ENCODE measurements at places on chromosomes 5 and 9.
A peak's percentile ranks its signal among the peaks of the same experiment; 100 is the strongest.

DNA sequence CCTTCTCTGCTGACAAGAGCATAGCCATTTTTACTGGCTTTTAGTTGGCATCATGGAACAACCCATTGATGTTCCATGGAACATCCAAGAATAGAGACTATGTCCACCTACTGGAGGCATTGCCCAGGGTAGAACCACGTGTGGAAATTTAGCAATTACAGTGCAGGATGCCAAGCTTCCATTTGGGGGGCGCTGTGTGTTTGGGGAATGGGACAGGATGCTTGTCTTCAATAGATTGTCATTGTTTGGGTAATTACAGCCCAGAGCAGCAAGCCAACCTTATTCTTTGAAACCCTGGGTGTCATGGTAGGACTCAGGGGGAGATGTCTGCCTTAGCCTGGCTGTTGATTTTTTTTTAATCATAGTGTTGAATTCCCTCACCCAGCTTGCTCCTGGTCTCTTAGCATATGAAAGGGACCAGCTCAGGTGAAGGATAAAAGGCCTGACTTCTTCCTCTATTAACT is 171.1 kb downstream of the DOCK2 start:
- DNase-seq = no peak

GRCh38 chr5:151100681-151101080 is 19.8 kb upstream of the TNIP1 start:
- no peak for DNase-seq

GRCh38 chr9:71647094-71647591 is 121.2 kb downstream of the CEMIP2 start:
- DNase-seq = no peak

DNA sequence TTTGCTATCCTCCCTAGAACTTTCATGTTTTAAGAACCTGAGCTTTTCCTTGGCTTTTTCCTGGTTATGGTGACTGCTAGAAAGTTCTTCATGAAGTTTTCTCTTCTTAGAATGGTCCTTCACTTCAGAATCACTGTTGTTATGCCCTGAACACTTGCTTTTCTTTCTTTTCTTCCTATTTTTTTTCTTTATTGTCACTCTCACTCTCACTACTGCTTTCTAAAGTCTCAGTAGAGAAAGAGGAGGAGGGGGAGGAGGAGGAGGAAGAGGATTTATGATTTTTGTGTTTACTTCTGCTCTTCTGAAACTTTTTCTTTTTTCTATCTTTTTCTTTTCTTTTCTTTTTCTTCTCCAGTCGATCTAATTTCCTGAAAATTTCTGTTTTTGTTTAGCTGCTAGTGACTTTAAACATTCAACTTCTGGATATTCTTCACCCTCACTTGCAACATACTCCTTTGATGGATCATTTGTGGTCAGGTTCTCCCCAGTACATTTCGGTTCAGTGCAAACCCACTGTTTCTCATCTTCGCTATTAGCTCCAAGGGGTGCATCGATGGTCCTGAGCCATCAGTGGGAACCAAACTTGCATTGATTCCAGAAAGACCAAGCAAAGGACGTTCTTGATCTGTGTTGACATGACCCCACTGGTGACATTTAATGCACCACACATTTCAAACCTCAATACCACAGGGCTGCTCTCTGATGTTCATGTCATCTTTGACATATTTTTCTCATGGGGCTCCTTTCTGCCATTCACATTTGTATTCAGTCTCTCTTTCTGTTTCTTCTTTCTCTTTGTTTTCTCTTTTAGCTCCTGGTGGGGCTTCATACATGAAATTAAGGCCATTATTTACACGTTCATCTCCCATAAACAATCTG is 81.6 kb upstream of the HAND1 start:
- no peak for DNase-seq

GRCh38 chr9:135801070-135801469 is 99.1 kb downstream of the KCNT1 start:
- no peak for DNase-seq

DNA sequence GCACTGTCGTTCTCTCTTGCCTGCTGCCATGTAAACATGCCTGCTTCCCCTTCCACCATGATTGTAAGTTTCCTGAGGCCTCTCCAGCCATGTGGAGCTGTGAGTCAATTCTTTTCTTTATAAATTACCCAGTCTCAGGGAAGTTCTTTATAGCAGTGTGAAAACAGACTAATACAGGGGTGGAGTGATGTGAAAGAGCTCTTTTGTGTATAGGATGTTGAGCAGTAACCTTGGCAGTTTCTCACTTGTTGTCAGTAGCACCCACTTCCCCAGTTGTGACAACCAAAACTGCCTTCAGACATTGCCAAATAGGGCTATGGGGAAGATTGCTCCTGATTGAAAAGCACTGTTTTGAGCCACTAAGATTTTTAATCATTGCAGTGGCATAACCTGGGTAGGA is 552.2 kb upstream of the ZNF462 start:
- DNase-seq = no peak

DNA sequence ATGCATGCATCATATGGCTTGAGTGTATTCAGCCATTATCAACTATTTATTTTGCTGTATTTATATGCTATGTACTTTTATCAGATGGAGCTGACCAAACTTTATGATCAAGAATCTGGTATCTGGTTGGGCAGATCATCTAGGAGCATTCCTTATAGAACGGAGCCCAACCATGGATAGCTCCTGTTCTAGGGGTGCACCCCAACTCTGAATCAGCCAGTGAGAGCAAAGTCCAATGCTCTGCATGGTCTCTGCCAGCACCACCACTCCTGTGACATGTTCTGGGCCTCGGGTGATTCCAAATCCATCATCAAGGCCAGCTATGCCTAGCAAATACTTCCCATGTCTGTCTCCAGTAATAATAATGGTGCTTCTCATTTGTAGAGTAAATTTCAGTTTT is 517.5 kb downstream of the AGTPBP1 start:
- no peak for DNase-seq

- no peak for DNase-seq
Observed at GRCh38 chr5:147017191-147017590, 138.6 kb upstream of the PPP2R2B start.

DNA sequence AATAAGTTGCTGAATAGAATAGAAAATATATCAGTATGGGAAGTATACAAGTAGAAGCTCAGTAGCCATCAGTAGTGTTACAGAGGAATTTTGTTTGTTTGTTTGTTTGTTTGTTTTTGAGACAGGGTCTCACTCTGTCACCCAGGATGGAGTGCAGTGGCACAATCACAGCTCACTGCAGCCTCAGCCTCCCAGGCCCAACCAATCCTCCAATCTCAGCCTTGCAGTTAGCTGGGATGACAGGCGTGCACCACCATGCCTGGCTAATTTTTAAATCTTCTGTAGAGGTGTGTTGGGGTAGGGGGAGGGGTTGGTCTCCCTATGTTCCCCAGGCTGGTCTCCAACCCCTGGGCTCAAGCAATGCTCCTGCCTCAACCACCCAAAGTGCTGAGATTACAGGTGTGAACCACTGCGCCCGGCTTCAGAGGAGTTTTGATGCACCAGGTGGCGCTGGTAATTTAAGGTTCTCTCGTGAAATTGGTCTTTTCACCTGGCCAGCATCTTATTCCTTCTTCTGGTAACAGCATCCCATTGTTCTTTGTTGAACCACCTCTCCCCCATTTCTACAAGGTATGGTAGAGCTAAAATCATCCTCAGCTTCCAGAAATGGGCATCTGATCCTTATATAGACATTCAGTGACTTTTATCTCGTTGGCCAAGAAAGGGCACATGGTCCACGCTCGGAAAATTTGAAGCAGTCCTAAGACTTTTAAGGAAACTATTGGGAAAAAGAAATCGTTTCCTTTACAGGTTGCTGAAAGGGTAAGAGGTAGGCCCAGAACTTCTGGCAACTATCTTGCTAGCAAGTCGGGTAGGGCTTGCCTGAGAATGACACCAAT is 157.1 kb downstream of the ARRDC3 start:
- peak; percentile 38 for DNase-seq

DNA sequence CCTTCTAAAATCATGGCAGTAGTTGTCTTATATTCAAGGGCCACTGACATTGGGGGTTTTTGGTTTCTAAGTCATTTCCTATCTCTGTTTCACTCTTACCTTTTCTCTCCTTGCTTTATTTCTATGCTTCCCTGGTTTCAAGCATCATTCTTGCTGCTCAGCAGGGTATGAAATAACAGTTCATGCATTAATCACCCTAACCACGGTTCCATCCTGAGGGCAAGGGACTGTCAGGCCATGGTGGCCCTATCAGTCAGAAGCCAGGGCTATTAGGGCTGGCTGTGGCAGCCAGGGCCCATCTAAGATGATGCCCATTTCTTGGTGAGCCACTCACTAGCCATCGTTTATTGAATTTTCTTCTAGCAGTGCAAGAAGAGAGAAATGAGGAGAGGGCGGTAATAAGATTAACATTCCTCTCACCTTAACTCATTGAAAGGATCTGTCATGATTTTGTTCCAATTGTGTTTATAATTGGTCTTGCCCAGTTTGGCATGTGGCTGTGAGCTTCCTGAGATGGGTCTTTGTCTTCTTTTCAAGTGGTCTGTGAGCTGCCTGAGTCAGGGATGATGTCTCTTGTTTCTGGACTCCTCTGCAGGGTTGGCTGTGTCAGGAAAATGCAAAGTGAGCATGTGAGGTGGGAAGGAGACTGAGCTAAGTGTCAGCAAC is 45.2 kb downstream of the CYSTM1 start:
- no peak for DNase-seq

DNA sequence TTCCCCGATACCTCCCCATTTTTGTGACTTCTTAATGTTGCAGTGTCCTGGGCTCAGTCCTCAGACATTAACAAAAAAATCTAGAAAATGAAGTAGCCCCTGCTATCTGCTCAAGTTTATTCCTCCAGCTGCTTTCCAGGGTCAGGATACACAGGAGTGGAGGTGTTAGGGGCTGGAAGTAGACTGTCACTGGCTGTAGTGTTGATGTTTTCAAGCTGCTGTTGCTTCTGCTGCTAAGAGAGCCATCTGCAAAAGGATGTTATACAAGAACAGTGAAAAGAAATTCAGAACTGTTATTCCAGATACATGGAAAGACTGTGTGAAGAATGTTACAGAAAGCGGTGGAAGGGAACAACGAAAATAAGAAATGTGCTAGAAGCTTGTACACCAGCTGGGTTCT is 10.7 kb downstream of the CD14 start:
- no peak for DNase-seq

GRCh38 chr5:131595088-131596033 is 39.7 kb downstream of the RAPGEF6 start:
- no peak for DNase-seq

DNA sequence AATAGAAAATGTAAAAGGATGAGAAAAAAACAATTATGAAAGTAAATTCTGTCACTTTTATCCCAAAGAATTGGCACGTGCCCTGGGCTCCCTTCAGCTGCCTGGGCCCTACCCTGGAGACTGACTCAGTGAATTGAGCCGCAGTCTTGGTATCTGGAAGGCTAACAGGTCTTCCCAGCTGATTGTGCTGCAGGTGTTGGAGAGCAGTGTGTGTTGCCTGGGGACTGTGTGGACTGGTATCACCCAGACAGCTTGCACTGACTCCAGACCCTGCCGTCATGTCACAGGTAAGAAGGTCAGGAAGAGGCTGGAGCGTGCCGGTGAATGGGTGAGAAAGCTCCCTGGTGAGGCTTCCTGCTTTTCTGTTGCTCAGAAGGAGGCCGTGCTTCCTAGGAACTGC is 83.3 kb downstream of the AOPEP start:
- no peak for DNase-seq

DNA sequence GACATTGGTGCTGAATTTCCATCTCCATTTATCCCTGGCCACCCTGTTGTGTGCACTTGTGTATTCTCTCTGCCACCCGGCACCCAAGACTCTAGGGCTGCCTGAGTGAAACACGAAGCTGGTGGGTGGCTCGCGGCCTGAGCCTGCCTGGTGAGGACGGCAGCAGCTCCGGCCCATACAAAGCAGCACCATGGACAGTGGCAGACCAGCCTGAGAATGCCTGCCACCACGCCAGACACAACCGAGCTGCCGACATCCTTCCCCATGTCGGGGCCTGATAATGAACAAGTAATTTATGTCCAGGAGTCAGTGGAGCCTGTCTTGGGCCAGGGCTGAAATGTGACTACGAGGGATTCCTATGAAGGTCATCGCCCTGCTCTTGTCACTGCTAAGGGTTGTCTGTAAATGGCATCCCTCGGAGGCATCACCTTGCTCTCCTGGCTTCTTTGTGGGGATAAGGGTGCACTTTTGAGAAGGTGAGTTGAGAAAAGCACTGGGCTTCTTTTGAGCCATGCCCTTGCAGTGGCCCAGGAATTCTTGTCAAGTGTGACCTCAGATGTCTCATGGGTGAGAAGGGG is 175.7 kb downstream of the MELK start:
- DNase-seq = no peak

GRCh38 chr5:2783223-2783622 is 31.7 kb upstream of the IRX2 start:
- no peak for DNase-seq

- DNase-seq = no peak
Observed at GRCh38 chr9:20384642-20385041, 237.7 kb downstream of the MLLT3 start.

GRCh38 chr5:6218116-6218515 is 160.2 kb downstream of the MED10 start:
- no peak for DNase-seq

DNA sequence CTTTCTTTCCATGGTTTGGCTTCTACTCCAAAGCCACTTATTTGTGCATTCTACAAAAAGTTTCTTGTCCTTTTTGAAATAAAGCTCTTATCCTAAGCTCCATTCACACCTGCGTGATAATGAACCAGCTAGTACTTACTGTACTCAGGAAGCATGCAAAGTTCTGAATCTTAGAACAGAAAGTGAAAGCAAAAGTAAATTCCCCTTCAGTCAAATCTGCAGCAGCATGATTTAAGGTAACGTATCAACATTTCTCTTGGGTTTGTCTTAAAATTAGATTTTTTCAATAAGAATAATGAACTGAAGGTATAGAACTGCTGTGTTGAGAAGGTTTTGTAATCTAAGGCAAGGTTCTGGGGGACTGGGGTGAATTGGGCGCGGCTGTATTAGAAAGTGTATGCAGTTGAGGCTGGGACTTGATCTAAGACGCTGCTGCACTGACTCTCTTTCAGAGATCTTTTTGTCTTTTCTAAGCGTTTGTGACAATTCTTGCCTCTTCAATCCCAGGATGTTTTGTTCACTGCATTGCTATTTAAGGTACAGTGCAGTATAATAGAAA is at the start of gene ERAP2:
Gene ERAP2, plus strand, starts transcription at position 209 of the 559 bp plus-strand sequence. CDS start 3,186 bp downstream, outside the sequence.
- DNase-seq = no peak

- DNase-seq = no peak
Observed at GRCh38 chr9:120481248-120481647, 98.7 kb downstream of the CDK5RAP2 start.
